Activated CD4-positive, alpha-beta T cell treated with anti-CD3 and anti-CD28 coated beads, Interleukin-2, amount 50 U/mL, for 4 hours (primary cell): ENCODE measurements at places on chromosomes 11 and 22.

- DNase-seq = no peak
Measured at GRCh38 chr22:37906364-37907008, 389 bp downstream of the MICALL1 start.

DNA sequence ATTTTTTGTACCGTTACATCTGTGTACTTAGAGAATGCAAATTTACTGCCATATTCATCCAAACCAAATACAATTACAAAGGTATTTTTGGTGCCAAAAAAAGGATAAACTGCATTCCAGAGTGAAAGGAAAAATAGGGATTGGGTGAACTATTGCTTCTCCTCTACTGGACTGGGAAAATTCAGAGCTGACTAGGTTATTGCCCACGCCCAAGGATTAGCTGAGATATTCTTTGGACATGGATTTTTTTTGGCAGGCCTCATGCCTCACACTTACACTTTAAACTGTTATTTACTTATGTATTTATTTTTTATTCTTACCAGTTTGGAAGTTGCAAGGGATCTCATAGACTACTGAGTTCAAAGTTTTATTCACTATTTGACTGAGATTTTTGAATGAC lies 76.3 kb upstream of the DDI1 start:
- no peak for DNase-seq

DNA sequence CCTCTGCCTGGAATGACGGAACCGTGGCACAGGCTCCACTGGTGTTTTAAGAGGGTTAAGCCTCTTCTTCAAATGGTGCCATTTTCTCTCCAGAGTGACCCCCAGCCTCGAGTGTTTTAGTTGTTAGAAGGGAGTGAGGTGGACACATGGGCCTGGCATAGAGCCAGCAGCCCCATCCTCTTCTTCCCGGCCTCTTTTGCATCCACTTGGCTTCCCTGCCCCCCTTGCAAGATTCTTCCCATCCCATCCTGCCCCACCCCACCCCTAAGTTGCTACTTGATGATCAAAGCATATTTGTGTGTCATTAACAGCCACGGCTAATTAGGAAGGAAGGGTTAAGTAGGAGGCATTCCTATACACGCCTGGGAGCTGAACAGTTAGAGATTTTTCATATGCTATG lies 72.3 kb upstream of the CRYBB3 start:
- DNase-seq = no peak

GRCh38 chr22:36552289-36552688 lies 23.3 kb upstream of the EIF3D start:
- DNase-seq = no peak

DNA sequence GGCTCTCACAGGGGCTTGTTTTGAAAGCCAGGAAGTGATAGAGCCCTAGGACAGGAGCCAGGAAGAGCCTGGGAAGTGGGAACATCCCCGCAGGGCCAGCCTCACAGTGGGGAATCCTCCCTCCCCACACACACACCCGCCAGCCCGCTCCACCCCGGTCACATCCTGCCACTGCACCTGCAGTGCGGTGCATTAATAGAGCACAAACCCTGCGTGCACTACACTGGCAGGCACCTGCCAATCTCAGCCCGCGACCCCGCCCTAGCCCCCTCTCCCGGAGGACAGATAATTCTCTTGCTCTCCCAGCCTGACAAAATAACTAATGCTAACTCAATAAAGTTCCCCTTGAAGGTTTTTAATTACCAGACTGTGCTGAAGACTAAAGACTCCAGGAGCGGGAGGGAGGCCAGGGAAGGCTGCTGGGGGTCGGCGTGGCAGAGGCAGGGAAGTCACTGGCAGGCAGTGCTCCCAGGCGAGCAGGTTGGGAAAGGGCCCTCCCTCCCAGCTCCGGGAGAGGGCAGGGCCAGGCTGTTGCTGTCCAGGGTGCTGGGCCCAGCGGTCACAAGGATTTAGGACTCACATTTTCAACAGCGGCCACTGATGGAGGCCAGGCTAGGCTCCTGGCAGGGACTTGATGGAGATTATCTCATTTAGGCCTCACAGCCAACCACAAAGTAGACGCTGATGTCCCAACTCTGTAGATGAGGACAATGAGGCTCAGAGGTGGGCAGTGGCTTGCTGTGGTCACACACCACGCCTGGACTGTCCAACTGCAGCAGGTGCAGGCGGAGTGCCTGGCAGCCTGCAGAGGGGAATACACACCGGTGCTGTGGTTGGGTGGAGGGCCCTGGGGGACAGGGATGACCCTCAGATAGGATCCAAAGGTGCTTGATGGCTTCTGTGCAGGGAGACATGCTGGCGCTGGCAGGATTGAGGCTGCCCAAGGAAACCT lies 23.9 kb upstream of the TCF20 start:
- DNase-seq = no peak

GRCh38 chr22:46150034-46150654 lies at the start of gene PPARA:
Gene PPARA, plus strand, starts transcription at chr22:46150526. Its CDS starts 47,858 bp downstream, at chr22:46198384.
- peak; percentile 71 for DNase-seq

DNA sequence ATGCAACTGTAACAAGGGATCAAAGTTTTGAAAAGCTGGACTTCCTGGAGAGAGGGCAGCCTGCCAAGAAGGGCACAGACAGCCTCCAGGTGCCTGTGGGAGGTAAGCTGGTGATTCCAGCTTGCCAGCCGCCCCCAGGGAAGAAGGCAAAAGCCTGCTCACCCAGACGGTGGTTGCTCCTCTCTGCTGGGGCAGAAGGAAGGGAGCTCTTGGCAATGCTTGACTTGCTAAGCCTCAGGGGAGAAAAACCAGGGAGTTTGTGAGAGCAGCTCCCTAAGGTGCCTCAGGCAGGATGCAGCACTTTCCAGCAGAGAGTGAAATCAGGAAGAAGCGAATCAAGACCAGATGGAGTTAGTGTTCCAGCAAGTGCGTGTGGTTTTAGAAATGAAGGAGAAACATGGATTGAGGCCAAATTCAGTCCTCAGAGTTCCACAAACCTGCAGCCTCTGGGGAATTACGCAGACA lies 553.6 kb downstream of the BUD13 start:
- DNase-seq = no peak

- no peak for DNase-seq
Measured at GRCh38 chr11:1260023-1260501, 37.2 kb downstream of the MUC5B start.

- no peak for DNase-seq
Measured at GRCh38 chr11:93741882-93742226, 382 bp downstream of the C11orf54 start.

DNA sequence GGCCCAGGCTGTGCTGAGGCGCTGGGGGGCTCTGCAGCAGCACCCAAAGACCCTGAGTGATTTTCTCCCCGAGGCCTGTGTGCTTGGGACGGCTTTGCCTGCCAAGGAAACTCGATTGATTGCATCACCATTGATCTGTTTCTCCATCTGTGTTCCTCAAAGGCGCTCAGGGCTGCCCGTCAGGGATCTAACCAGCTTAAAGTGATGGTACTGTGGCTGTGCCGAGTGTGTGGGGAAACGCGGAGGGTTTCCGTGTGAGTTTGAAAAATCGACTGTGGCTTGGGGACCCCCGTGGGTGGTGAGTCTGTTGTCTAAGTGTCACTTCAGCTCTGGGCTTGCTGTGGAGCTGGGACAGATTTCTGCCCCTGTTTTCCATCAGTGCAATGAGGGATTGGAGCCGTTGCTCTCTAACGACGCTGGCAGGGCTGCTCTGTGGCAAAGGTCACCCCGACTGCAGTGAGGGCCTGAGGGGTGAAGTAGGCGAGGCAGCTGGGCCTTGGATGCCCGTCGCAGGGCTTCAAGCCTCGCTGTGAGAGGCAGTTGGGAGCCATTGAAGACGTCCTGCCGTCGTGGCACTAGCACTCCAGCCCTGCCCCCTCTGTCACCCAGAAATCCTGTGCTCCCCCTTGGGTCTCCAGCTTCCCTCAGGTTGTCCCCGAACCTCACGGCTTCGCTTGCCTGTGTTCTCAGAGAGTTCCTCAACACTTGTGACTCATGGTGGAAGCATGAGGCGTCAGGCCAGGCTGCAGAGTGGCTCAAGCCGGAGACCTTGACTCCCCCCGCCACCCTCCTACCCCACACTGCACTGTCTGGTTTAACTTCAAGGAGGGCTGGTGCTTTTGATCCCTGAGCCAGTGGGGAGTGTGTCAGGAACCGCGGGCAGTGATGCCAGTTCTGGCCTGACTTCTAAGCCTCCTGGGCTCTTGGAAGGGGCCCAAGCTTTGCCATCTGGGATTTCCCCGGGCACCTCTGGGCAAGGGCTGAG lies 21.8 kb downstream of the CACNA1I start:
- no peak for DNase-seq

GRCh38 chr11:64466115-64466718 lies 107.3 kb downstream of the RPS6KA4 start:
- no peak for DNase-seq

DNA sequence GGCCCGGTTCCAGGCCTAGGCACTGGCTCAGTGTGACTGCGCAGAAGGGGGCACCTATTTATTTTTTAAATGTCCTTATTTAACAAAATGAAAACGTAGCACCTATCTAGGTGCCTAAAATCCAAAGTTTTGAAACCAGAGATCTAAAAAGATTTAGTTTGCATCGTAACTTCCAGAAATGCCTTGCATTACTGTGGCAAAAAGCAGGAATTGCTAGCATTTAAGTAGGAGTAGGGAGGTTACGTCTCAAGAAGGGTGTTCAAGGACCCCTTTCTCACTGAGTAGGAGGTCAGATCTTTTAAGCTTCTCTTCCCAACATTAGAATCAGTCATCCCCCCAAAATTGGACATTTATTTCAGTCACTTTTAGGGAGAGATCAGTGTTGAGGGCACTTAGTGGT lies 7.7 kb upstream of the PLET1 start:
- DNase-seq = no peak

- DNase-seq = peak; percentile 63
Measured at GRCh38 chr11:75388386-75389275, 10.7 kb upstream of the RPS3 start.

DNA sequence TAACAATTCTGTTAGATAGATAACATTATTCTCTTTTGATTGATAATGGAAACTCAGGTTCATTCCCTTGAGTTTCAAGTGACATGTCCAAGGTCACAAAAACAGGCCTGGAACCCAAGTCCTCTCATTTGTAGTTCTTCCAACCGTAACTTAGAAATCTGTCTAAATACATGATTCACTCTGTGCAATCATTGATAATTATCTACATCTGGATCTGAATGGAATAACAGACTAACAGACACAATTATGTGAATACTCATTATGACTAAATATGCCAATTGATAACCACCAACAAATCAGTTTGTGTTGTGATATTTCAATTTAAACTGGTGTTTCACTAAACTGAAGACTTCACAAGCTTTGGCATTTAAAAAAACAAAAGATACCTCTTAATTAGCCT lies 71.0 kb downstream of the RBFOX2 start:
- no peak for DNase-seq

GRCh38 chr22:38034278-38034882 lies 22.8 kb upstream of the PICK1 start:
- no peak for DNase-seq

DNA sequence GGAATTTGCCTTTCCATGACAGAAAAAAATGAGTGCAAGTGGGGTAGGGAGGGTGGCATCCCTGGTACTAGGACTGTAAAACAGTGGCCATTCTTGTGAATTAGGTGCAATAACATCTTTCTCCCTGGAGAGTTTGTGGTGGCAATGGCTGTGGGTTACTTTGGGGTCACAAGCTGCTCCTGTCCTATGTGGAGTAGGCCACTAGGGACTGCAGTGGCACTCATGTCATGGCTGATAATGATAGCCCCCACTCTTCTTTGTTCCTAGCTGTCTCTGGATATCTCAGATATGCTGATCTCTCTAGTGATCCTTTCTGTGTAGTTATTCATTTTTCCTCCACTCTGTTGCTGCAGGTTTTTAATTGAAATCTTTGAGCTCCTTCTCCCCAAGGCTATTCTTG lies 270.5 kb upstream of the CHORDC1 start:
- DNase-seq = no peak

DNA sequence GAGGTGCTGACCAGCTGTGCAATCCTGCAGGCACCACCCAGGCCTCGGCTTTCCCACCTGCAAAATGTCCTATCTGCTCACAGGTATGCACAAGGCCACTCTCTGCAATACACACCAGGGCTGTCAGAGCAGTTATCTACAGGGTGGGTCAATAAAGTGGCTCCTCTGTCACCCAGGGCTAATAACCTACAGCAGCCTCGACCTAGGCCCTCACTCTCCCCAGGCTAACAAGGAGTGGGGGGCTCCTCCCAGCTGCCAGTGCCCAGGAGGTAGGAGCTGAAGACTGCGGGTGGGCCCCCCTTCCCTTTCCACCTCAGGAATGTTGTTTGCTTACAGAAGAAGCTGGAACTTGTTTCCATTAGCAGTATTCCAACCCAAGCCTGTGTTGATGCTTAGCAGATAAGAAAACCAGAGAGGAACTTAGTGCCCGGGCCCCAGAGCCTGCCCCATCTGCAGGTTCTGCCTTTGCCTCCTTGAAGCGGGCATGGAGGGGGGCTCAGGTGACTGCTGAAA lies 26.8 kb downstream of the MYH9 start:
- DNase-seq = no peak

DNA sequence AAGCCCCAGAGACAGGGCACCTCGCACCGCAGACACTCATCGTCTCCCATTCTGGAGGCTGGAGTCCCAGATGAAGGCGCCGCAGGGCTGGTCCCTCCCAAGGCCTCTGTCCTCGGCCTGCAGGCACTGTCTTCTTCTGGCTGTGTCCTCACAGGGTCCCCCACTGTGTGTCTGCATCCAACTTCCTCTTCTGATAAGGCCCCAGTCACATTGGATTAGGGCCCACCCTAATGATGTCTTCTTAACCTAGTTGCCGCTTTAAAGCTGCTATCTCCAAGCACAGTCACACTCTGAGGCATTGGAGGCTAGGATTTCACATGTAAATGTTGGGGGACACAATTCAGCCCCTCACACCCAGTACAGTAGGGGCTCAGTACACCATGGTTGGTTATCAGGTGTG lies 48.9 kb downstream of the DHCR7 start:
- no peak for DNase-seq

DNA sequence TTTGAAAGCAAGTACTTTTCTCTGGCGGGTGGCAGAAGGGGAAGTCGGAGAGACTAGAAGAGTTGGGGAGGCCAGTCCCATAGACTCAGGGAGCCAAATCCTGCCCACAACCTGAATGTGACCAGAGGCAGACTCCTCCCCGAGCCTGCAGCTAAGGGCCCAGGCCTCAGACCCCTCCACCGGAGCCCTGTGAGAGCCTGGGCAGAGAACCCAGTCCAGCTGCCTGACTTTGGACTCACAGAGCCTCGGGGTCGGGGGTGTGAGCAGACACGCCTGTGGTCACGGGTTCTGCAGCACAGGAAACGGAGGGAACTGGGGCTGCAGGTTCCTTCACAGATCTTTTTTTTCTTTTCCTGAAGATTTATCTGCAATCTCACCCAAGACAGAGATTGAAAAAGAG lies 312.3 kb downstream of the CTTN start:
- no peak for DNase-seq

DNA sequence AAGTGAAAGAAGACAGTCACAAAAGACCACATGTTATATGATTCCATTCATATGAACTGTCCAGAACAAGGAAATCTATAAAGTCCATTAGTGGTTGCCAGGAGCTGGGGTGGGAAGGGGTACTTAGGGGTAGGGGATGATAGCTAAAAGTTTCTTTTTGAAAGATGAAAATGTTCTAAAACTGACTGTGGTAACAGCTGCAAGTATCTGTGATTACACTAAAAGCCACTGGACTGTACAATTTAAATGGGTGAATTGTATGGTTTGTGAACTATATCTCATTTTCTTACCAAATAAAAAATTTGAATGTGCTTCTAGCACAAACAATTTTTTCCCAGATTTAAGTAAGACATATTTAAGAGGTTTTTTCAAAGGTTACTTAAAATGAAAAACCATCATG lies 22.1 kb downstream of the CHKA start:
- no peak for DNase-seq

- DNase-seq = peak; percentile 16
Measured at GRCh38 chr11:35305670-35306382, 113.5 kb downstream of the SLC1A2 start.

GRCh38 chr22:44164031-44164430 lies 16.7 kb upstream of the PARVG start:
- DNase-seq = no peak

- DNase-seq = no peak
Measured at GRCh38 chr11:46684367-46684766, 16.1 kb downstream of the ARHGAP1 start.
